ENCODE measurements at places on chromosomes 16 and 17.

GRCh38 chr17:57995076-57995956 is 7.3 kb upstream of the VEZF1 start:
- no peak for DNase-seq

DNA sequence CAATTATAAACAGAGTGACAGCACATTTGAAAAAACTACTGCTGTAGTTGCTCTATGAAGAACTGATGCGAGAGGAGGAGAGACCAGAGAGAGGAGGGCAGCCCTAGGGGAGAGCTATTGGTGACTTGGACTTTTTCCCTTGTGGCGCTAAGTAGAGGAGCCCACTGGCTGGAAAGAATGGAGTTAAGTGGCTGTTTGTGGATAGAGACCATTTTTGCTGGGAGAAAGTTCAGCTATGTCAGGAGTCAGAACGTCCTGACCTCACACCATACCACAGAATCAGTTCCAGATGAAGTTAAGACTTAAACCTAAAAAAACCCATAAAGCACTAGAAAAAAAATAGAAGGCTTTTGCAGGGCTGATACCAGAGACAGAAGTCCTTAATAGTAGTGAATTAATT is 2.0 kb downstream of the POLR2A start:
- no peak for DNase-seq

DNA sequence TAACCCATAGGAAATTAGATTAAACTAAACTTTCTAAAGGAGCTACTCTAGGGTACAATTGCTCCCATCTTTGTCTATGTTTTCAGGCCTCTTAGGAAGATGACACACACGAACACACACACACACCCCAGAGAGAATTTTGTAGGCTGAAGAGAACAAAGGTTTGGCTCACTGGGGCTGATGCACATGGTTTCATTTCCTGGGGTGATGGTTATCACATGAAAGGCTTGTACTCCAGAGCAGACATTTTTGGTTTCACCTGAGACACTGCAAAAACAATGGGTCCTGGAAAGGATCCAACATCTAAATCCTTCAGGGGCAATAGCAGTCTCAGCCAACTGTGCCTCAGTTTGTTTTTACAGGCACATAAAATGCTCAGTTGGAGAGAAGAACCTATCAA is 62.8 kb downstream of the GRB7 start:
- no peak for DNase-seq

- no peak for DNase-seq
Measured at GRCh38 chr17:63387656-63388340, 58.3 kb downstream of the CYB561 start.

GRCh38 chr16:3120435-3120834 is 8.0 kb downstream of the ZNF205 start:
- no peak for DNase-seq

GRCh38 chr17:38341035-38341721 is 2.6 kb downstream of the GPR179 start:
- DNase-seq: no peak

- DNase-seq: no peak
Measured at GRCh38 chr17:62164747-62165722, 100.0 kb upstream of the MED13 start.

- DNase-seq: no peak
Measured at GRCh38 chr17:13410874-13411273, 190.9 kb downstream of the HS3ST3A1 start.

- no peak for DNase-seq
Measured at GRCh38 chr16:85448557-85449190, 164.4 kb upstream of the GSE1 start.

GRCh38 chr17:36504156-36504545 is 17.7 kb downstream of the ZNHIT3 start:
- DNase-seq: no peak

DNA sequence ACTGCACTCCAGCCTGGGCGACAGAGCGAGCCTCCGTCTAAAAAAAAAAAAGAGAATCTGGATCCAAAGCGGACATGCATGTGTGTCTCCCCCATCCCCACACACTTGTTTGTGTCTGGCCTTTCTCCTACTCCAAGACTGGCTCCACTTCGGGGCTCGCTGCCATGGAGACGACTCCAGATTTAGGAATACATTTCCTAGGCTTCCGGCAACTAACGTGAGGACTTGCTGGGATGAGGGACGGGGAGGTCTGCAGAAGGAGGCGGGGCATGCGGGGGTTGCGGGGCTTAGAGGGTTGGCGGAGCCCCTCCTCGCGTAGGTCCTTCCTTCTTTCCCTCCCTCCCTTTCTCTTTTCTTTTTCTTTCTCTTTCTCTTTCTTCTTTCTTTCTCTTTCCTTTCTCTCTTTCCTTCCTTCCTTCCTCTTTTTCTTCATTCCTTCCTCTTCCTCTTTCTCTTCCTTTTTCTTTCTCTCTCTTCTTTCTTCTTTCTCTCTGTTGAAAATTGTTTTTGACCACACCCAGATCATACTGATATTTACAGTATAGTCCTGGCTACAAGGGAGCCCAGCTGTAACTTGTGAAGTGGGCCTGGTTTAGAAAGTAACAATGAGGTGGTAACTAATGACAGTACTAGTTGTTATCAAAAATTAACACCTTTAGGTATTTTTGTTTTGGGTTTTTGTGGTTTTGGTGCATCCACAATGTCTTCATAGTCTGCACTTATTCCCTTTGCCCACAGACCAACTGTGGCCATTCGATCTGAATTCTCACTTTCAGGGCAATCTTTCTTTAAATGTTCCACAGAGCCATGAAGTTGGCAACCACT is 25.2 kb downstream of the MIS12 start:
- no peak for DNase-seq

DNA sequence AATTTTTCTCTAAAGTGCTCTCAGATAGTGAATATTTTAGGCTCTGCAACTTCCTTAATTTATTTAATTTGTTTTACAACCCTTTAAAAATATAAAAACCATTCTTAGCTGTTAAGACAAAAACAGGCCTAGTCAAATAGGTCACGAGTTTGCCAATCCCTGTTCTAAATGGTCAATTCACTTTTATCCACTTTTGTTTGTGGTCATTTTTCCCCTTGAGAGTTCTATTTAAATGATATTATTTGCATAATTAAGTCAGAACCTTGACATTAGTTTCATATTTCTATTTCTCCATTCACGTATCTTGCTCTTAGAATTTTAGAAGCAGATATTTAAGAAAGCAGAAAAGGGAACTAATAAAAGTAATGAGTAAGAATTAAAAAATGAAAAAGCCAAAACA is 4.0 kb downstream of the AMFR start:
- no peak for DNase-seq

- no peak for DNase-seq
Measured at GRCh38 chr16:19282101-19282500, 3.4 kb upstream of the CLEC19A start.

- no peak for DNase-seq
Measured at GRCh38 chr16:56918467-56919012, 13.4 kb upstream of the HERPUD1 start.

DNA sequence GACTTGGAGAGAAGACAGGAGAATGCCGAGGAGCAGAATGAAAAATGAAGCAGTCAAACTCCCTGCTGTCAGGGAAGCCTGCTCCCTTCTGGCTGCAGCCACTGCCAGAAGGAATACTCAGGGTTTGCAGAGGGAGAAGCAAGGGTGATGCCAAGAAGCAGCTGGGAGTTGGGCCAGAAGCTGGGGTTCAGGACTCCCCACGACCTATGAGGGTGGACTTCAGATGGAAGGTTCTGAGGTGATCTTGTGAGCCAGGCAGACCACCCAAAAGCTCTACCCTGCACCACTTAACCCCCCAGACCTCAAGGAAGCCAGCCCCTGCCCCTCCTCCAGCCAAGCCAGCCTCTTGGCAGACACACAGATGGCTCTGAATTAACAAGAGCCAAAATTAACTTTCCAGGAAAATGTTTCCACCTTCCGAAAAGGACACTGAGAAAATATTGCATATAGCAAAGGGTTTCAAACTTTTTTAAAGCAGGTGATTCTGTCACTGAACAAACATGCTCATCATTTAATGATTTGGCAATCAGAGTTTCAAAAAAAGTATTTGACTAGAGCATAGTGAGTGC is 126.0 kb upstream of the ERCC4 start:
- DNase-seq: no peak

GRCh38 chr17:74332763-74333283 is 6.8 kb downstream of the KIF19 start:
- no peak for DNase-seq

Data from cortex of kidney (tissue), 1 donor.